Bronchial epithelial cell (primary cell): ENCODE measurements at places on chromosomes 6 and 20.

GRCh38 chr20:3751675-3752385 lies 15.7 kb downstream of the ADISSP start:
- DNase-seq: peak; percentile 45

GRCh38 chr6:14713966-14714631 lies 531.8 kb upstream of the JARID2 start:
- peak; percentile 33 for DNase-seq

GRCh38 chr20:2652724-2653555 lies 508 bp downstream of the NOP56 start:
- peak; percentile 8 for DNase-seq

DNA sequence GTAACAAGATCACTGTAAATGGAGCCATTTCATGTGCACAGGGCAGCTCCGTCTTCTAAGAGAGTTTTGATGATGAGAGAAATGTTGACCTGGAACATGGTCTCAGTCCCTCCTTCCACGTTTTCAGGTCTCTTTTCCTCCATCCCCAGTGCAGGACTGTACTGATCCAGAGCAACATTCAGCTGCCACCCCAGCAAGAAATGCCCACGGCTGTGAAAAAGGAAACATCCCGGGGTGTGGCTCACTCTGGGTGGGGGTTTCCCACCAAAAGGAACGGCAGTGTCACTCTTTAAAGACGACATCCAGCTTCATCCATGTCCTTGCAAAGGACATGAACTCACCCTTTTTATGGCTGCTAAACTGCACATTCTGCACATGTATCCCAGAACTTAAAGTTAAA lies 92.6 kb downstream of the ERMARD start:
- no peak for DNase-seq

DNA sequence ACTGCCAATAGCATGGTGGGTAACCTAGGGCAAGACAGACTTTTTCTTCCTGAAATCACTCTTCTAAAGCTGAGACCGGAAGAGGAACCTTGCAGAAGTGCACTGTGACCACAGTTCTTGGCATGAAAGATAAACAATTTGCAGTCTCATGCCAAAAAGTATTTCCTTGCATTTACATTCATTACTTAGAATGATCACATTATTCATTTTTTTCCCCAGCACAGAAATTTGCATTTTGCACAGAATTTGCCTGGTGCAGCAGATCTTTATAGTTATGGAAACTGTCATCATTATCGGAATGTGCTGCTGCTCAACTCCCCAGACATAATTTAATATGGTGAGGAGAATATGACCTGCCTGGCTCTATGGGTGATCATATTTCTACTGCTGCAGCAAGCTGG lies 42.2 kb upstream of the EDN3 start:
- DNase-seq: no peak

DNA sequence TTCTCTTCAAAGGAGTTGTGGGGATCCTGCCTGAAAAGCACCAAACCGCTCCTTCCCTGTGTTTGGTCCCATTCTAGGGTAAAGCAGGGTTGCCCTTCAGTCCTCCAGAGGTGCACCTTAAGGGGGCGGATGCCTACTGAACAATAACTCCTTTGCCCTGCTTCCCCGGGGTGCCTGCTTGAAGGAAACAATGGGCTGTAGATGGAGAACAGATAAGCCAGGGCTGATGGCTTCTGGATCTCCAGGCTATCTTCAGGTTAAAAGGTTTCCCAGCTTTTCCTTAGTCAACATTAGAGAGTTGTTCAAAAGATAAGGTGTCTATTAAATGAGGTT lies 5.4 kb upstream of the PRDM1 start:
- no peak for DNase-seq

- DNase-seq: peak; percentile 72
Observed at GRCh38 chr6:118679327-118679901, 28.0 kb upstream of the CEP85L start.

DNA sequence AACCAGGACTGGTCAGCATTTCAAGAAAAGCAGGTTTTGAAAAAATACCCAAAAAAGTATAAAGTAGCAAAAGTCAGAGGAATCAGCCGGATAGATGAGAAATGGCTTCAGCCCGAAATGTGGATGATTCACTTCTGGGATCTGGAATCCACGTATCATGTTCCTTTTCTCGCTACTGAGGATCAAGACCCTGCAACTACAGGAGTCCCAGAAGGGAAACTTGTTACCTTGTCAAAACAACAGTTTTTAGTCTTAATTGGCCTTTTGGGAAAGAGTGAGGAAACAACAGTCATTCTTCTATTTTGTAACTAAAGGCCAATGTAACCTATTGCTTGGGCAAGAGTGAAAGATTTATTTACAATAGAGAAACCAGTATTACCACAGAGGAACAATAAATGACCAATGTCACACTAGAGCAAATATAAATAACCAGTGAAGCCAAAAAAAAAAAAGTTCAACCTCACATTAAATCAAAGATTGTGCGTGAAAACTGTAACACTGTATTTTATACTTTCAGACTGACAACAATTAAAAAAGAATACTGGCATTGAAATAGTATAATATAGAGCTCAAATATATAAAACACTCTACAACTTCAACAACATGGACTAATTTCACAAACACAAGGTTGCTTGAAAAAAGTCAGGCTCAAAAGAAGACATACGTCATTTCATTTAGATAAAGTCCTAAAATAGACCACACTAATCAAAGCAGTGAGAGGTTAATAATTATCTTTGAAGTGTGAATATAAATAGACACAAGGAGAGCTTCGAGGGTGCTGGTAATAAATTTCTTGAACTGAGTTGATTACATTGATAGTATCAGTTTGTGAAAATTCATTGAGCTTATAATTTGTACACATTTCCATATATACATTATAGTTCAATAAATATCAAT lies 116.2 kb downstream of the GFRAL start:
- no peak for DNase-seq

- DNase-seq: no peak
Observed at GRCh38 chr6:168256940-168257339, 62.6 kb downstream of the DACT2 start.

DNA sequence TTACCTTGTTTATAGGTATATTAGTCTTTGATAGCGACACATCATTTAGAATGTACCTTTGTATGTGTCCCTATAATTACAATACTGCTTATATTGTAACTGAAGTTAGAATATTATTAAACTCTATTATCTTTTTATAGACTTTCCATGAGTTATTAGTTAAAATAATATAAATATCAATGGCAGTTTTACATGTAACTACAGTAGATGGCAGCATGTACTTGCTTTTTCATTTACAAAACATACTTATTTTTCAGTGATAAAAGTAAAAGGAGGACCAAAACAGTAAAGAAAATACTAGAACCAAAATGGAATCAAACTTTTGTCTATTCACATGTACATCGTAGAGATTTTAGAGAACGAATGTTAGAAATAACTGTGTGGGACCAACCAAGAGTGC lies 364.3 kb downstream of the RIMS1 start:
- DNase-seq: no peak

GRCh38 chr20:7585126-7585679 lies 355.1 kb downstream of the HAO1 start:
- DNase-seq: peak; percentile 50

DNA sequence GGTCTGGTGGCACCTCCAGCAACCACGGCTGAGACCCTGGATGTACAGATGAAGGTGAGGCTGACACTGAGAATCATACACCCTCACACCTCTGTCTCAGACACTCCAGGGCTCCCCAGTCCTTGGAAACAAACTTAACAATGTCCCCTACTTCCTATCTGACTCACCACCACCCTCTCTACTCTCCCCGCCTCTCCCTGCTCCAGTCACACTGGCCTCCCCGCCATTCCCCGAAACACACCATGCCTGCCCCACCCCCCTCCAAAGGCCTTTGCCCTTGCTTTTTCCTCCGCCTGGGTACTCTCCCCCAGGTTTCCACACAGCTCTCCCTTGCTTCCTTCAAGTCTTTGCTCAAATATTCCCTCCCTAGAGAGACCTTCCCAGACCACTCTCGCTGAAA lies 16.3 kb downstream of the BPI start:
- no peak for DNase-seq

DNA sequence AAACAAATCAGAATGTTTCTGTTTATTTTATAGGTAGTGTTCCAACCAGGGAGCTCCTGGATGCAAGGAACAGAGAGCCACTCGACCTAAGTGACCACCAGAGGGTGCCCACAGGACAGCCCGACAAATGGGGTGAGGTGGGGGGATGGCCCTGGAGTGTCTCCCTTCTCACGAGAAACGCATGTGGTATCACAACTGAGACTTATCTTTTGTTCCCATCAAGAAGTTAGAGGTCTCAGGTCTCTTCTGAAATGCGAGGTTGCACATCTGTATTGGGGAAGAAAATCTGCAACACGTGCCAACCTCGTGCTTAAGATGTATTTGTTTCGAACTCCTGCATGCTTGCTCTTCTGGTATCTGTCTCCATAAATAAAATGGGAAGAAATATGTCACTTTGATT lies 104.0 kb downstream of the ISM1 start:
- DNase-seq: peak; percentile 18

DNA sequence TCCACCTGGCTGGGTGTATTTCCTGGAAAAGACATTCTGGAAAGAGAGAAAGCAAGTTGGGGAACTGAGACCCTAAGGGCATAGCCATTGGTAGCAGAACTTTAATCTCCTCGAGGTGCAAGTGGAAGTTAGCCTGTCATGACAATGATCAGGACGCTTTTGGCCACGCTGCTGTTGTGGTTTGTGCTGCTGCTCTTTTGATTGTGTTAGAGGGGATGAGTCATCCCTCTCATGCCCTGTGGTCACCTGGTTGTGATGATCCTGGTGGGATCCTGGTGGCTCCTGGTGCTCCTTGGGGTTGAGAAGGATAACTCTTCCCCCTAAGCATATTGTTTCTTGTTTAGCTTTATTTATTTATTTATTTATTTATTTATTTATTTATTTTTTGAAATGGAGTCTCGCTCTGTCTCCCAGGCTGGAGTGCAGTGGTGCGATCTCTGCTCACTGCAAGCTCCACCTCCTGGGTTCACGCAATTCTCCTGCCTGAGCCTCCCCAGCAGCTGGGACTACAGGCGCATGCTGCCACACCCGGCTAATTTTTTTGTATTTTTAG lies 350.3 kb downstream of the KIF16B start:
- DNase-seq: no peak

GRCh38 chr20:12217382-12217781 lies 299.7 kb downstream of the BTBD3 start:
- no peak for DNase-seq
